ENCODE measurements at places on chromosomes 13 and 19.
A peak's percentile ranks its signal among the peaks of the same experiment; 100 is the strongest.

GRCh38 chr13:26679411-26680122 is 81.0 kb downstream of the GPR12 start:
- no peak for DNase-seq

GRCh38 chr13:112573710-112574109 is 14.2 kb downstream of the TUBGCP3 start:
- no peak for DNase-seq

DNA sequence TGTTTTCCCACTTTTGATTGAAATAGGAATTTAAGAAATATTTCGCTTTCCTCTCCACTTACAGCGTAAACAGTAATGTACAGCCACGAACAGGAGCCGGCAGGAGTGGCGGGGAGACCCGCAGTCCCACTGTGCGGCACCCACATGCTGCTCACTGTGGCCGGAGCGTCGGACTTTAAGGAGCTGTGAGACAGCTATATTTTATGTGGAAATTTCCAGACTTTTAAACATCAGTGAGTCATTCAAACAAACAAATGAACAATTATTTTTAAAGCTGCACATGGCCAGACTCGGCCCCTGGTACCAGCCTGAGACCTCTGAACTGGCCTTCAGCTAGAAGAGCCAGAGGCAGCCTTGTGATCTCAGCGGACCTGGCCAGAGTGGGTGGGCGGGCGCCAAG is 52.5 kb downstream of the CRYL1 start:
- DNase-seq = no peak

GRCh38 chr13:51451467-51452360 is 1.1 kb downstream of the INTS6 start:
- peak; percentile 78 for DNase-seq

DNA sequence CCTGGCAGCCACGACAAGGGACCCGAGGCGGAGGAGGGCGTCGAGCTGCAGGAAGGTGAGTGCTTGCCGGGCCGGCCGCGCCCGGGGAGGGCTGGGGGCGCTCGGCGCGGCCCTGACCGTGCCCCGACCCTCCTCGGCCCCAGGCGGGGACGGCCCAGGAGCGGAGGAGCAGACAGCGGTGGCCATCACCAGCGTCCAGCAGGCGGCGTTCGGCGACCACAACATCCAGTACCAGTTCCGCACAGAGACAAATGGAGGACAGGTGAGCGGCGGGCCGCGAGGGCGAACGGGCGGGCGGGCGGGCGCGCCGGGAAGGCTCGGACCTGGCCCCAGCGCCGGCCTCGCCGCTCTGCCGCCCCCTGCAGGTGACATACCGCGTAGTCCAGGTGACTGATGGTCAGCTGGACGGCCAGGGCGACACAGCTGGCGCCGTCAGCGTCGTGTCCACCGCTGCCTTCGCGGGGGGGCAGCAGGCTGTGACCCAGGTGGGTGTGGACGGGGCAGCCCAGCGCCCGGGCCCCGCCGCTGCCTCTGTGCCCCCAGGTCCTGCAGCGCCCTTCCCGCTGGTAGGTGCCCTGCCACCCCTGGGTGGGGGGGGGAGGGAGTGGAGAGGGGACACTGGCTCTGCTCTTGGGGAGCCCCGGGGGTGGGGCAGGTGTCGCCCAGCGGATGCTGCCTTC is 816 bp downstream of the USF2 start:
- peak; percentile 73 for DNase-seq

GRCh38 chr13:96252903-96253302 is 163.0 kb downstream of the HS6ST3 start:
- DNase-seq = no peak

GRCh38 chr13:41708713-41709112 is 251.4 kb downstream of the RGCC start:
- no peak for DNase-seq

DNA sequence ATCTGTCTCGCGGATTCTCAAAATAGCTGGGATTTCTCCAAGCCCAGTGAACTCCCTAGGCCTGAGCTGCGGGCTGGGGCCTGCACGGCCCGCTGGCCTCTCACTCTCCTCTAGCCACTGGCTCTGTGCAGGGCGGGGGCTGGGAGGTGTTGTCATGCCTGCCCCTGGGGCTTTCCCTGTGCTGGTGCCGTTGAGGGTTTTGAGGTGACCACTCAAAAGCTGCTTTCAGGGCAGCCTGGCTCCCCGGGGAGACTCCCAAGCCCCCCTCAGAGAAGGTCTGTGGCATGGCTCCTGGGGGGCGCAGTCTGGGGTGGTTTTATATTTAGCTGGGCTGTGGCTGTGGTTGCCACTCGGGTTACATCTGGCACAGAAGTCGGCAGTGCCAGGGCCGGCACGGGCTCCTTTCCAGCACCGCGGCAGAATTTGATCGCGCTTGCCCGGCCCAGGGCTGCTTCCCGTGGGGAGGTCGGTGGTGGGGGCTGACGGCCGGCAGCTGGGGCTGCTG is 10.0 kb downstream of the NDUFB7 start:
- no peak for DNase-seq

GRCh38 chr19:17576758-17577456 is 21.5 kb downstream of the COLGALT1 start:
- DNase-seq = no peak

Data from activated naive CD4-positive, alpha-beta T cell treated with anti-CD3 and anti-CD28 coated beads, Interleukin-2, amount 50 U/mL, for 16 hours (primary cell).